Left cardiac atrium (tissue), 4 donors: ENCODE measurements at places on chromosomes 2 and 18. TPM values are rescaled to one million over a fixed set of nuclear protein-coding genes. Genes with fewer than 3 reads are reported as not detected.

- no peak for DNase-seq
These were observed 771.1 kb upstream of the ZEB2 start for GRCh38 chr2:145290986-145291385.

The ANKRD53 gene
- total RNA-seq = 1.8 TPM

DNA sequence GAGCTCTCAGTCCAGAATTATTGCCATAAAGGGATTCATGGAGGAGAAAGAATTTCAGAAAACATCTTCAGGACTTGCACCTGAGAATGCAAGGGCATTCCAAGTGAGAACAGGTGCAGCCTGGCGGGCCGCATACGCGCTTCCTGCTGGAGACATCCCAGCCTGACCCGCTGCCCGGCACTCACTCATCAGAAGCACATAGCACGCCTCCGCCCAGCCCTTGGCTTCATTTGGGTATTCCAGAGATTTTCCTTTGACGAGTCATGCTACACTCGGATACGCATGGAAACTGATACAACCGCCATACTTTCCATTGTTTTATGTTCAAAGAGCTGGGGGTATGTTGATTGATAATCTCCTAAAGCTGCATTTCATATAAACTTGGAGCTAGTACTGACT lies 228.0 kb upstream of the ID2 start:
- DNase-seq = peak; percentile 56

GRCh38 chr2:10422732-10423399 lies 25.3 kb downstream of the ODC1 start:
- DNase-seq = no peak

The LINC00305 gene
- not detected for total RNA-seq

The SP140 gene
- total RNA-seq = 0.99 TPM

DNA sequence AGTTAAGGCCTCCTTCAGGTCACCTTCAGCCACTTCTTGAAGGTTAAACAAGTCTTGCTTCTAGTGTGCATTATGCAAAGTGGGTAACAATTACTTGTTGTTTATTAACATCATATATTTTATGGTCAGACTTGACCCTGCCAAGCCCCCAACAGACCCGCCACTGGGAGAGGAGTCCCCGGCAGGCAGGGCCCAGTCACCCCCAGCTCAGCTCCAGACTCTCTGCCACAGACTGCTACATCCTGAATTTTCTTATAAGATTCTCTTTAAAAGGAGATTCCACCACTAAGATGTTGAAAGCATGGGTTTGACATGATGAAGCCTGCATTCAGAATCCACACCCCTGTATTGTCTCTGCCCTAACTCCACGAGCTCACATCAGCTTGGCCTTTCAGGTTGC lies 174.3 kb upstream of the ARL4C start:
- no peak for DNase-seq

DNA sequence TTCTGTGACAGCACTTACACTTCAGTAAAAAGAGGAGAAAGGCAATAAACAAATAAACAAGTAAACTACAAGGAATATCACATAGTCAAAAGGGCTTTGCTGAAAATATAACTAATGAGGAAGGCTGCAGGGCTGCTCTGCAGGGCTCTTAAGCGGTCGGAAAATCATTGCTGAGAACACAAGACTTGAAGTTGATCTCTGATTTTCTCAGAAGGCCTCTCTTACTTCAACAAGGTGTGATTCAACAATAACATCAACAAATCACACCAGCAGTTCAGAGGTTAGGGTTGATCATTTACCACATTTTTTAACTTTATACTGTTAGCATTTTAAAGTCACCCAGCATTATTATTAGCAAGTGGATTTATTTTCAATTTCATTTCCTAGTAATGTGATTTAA lies 215.6 kb downstream of the ARHGAP15 start:
- DNase-seq = no peak

DNA sequence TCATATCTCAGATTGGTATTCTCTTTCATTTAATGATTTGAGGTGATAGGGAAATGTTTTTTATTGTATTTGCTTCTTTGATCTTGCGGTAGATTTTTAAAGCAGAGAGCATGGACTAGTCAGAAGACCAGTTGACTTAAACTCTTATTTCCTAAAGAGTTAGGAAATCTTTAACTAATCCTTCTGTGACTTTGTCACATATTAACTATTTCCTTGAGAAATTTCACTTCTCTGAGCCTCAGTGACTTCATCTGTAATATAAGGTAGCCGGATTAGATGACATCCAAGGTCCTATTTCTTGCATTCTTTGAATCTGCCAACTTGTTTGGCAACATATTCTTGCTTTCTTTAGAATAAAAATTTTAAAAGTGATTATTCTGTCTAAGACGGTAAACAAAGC lies 55.6 kb downstream of the MTX2 start:
- no peak for DNase-seq

The DNER gene
- total RNA-seq = 32.9 TPM

DNA sequence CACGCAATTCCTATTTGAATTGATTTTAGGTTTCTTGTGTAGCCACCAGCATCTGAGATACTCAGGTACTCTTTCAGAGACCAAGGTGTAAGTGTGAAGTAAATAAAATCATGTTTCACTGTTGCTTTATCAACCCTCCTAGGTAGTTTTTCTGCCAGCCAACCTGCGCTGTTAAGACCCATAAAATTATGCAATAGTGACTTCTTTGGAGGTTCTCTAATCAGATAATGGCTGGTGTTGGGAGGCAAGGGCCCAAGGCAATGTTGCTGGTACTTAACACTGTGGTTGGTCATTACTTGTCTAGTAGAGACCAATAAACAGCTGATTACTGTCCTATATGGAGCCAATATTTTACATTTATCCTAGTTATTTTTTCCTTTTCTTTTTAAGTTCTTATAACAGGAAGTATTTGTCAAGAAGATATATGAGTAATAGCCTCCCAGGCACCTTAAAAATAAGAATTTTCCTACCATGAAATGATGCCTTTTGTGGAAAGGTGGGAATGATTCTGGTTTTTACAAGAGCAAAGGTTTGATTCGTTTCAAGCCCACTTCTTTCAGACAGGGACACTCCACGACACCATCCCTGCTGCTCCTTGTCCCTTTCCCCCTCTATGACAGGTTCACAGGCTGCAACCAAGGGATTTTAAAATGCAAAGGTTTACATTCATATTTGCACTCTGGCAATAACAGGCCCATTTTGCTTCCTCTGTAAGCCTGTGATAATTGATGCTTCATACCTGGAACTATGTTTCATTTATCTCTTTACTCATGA lies 259.3 kb downstream of the MEIS1 start:
- DNase-seq = no peak

The ABCB11 gene
- total RNA-seq = 0.37 TPM

GRCh38 chr2:925711-926110 lies 24.9 kb upstream of the SNTG2 start:
- no peak for DNase-seq

GRCh38 chr2:203476881-203477280 lies 58.2 kb downstream of the RAPH1 start:
- DNase-seq = no peak

The FAM228B gene
- 37.0 TPM for total RNA-seq

DNA sequence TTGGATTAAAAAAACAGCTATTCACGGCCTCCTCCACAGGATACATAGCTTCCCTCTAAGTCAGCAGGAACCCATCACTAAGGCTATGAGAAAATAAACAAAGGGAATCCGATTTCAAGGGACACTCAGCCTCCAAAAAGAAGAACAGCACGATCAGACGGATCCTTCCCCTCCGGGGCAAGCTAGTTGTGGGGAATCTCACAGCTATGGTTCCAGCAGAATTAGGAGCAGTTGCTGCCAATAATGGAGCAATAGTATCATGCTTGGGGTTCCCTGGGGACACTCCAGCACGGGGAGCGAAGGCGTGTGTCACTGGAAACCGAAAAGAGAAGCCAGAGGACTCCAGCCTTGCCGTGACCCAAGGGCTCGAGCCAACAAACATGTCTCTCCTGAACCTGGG lies 163.1 kb downstream of the TTC32 start:
- DNase-seq = peak; percentile 61
